NCI-H446 (cell line): ENCODE measurements at places on chromosomes 3 and 15.

- DNase-seq = peak; percentile 33
Measured at GRCh38 chr3:10334459-10334858, 13.5 kb upstream of the SEC13 start.

- DNase-seq = no peak
Measured at GRCh38 chr3:55339819-55340218, 147.3 kb downstream of the WNT5A start.

- DNase-seq = no peak
Measured at GRCh38 chr15:70617911-70618287, 145.5 kb downstream of the UACA start.

GRCh38 chr3:194587438-194587931, 45.7 kb downstream of the TMEM44 start:
- no peak for DNase-seq

DNA sequence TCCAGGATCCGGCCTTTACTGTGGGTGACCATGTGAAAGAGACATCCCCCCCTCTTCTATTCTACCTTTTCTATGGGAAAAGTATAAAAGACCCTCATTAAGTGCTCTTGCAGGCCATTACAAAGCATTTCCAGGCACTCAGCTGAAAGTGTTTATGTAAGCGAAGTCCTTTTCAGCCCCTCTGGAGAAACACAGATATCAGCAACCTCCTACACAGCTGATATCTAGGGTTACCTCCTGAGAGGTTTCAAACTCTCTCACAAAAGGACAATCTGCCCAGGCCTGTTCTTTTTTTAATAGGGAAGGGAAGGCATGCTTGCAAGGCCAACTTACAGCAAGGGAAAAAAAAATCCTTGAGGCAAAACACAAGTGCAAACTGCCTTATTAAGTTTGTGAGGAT, 12.6 kb downstream of the ETV5 start:
- DNase-seq = no peak

DNA sequence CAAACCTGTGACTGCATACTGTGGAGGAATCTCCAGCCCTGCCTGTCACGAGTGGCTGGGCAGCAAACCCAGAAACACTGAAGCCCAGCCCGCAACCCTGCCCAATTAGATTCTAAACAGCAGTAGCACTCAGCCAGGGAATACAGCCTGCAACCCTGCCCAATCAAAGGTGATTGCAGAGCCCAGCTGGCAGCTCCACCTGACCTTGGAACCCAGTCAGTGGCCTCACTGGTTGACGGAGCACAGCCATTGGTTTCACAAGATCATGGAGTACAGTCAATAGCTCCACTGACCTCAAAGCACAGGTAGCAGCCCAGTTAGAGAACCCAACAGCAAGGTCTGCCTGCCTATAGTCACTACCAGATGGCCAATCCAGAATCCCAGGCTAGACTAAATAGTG, 35.2 kb upstream of the MYLK start:
- no peak for DNase-seq

DNA sequence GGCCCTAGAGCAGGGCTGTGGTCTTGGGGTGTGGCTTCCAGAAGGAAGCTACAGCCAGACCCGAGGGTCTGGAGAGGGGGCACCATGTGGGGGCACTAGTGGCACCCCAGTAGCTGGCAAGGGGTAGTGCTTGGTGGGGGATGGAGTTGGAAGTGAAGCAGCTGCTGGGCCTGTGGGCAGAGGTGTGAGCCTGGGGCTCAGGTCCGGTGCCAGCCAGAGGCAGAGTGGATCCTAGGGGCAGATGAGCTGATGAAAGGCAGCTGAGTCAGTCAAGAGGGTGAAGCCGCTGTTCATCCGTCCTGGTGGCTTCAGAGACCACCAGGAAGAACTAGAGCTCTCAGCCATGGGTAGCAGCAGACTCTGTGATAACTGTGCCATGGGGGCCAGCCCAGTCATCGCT, 172.6 kb downstream of the TBC1D2B start:
- no peak for DNase-seq

DNA sequence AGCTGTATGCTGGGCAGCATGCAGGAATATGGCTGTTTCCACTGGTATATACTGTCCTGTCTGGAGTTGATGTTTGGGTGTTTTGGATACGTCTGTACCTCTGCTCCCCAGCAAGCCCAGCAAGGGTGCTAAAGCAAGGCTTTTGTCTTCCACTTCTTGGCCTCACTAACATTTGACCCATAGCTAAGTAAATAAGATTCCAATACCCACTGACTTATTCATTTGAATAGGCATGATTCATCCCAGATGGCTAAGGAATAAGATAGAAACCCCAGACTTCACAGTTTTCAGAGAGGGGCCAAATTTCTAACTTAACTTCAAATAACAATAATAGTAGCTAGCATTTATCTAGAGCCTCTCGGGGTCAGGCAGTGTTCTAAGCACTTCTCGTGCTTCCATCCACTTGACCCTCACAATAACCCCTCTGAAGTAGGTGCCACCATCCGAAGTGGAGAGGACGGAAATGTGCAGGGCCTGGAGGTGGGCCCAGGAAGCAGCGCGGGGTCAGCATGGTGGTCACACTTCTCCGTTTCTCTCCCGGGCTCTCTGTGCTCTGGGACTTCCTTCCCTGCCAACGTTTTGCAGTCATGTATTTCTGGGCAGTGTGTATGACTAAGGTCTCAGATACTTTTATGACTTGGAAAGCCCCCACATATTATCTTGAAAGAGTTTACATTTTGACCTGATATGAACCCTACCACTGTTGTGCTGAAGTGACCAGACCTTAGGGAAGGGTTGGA, 39.3 kb downstream of the LRRK1 start:
- DNase-seq = no peak
